Right kidney (tissue), 9 donors: ENCODE measurements at places on chromosomes 12 and 14.

GRCh38 chr14:98705871-98706300 lies 566.1 kb downstream of the BCL11B start:
- DNase-seq: no peak

- no peak for DNase-seq
These were observed 3.9 kb downstream of the ANKRD33 start for GRCh38 chr12:51891843-51892242.

- no peak for DNase-seq
These were observed 36.9 kb downstream of the RHOJ start for GRCh38 chr14:63241096-63241495.

DNA sequence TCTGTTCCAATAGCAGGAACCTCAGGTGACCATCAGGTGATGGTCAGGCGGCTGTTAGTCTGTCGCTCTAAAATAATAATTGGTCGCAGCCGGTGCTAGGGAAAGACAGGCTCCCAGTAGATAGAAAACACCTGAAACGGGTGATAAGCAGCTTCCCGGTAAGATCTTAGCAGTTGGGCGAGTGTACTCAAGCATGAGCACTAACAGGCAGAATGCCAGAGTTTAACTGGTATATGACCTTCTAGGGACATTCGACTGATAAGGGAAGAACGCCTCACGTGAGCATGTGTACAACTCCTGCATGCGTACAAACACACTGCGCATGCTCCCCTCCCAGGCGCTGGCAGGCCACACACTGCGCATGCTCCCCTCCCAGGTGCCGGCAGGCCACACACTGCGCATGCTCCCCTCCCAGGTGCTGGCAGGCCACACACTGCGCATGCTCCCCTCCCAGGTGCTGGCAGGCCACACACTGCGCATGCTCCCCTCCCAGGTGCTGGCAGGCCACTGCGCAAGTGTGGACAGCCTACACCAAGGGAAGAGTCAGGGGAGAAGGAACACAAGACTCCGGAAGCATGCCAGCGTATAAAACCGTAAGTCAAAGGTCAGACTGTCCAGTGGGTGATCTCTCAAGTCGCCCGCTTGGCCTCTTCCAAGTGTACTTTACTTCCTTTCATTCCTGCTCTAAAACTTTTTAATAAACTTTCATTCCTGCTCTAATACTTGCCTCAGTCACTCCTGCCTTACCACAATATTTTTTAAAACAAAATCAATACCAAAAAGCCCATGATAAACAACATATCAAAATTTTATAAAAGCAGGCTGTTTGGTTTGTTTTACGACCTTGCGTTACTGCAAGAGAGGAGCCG lies 24.5 kb downstream of the GPRC5D start:
- DNase-seq: peak; percentile 63

DNA sequence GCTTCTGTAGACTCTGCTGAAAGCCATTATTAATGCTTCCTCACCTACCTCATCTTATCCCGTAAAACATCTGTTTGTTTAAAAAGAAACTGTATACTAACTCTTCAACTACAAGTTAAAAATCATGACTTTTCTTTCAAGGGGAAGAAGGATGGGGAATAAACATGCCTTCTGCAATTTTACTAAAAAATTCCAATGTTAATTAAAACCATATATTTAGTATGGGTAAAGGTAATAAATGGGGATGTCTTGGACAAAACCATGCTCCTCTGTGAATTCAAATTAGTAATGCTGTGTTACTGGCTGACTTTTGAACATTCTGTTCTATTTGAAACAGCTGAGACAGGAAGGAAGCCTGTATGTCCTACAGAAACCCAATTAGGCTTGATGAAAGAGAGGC lies 311.1 kb upstream of the DIO2 start:
- DNase-seq: no peak

DNA sequence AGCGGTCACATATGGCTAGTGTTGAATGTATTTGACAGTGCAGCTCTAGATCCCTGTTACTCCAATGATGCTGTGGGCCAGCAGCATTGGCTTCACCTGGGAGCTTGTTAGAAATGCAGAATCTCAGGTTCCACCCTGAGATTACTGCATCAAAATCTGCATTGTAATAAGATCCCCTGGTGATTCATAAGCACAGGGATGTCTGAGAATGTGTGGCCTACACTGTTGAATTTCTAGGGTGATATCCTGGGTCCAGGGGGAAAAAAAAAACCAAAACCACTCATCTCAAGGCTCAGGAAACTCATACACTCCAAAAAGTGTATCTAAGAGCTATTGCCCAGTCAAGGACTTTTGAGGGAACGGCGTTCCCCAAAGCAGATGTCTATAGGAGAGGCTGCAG lies 196.8 kb downstream of the PPM1H start:
- no peak for DNase-seq

- no peak for DNase-seq
These were observed 34.2 kb upstream of the PRMT8 start for GRCh38 chr12:3456809-3457208.

- no peak for DNase-seq
These were observed 7.9 kb downstream of the CCDC85C start for GRCh38 chr14:99596071-99596627.

GRCh38 chr14:99511421-99512109 lies 30.4 kb downstream of the CCNK start:
- no peak for DNase-seq

GRCh38 chr12:66984962-66985361 lies 284.2 kb upstream of the CAND1 start:
- DNase-seq: no peak

DNA sequence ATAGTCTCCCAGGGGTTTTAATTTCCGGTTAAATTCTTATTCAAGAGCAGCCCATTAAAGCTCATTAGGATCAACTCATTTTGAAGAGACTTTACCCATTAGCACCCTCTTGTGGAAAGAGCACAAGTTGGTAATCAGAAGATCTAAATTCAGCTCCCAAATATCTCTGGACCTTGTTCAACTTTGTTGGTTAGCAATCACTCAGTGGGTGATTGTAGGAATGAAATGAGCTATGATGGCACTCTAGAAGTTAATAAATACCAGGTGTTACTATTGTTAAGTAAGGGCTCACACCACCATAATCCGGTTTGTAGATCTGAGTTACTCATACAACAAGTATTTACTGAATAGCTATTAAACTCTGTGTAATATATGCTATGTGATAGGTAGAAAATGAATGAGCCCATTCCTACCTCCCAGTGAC lies 42.9 kb downstream of the TRIP11 start:
- DNase-seq: no peak

DNA sequence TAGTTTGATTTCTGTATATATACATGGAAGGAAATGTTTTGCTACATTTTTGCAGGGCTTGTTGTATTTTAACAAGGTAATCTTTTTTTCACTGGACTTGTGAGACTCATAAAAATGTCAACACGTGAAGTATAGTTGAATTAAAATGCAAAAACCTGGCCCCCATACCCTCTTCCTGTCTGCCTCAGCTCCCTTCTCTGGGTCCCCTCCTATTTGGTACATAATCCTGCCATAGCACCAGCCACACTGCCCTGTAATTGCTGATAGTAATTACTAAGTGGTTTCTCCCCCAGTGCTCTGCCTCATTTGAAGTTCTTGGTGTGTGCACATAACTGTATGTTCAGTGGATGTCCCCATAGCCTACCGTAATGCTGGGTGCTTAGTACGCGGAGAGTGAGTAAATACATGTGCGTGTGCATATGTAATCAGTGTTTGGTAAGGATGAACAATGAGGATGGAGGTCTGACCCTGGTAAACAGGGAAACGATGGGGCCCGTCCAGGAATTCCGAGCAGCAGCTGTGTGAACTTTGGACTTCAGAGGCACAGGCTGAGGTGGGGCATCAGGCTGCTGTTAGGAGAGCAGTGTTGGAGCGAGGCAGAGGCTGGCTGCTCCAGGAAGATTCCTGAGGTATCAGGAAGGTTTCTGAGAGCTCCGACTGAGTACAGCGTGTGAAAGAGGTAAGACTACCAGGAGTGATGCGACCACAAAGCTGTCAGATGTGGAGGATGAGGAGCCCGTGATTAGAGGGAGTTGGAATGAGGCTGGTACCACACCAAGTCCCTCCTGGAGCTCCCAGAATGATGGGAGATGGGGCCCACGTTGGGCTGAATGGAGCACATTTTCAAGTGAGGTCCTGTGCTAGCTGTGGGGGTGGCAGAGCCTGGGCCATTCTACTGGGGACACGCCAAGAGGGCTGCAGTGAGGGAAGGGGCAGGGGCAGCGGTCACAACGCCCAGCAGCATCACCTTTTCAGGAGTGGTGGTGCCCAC lies 106.8 kb downstream of the PELI2 start:
- peak; percentile 22 for DNase-seq

DNA sequence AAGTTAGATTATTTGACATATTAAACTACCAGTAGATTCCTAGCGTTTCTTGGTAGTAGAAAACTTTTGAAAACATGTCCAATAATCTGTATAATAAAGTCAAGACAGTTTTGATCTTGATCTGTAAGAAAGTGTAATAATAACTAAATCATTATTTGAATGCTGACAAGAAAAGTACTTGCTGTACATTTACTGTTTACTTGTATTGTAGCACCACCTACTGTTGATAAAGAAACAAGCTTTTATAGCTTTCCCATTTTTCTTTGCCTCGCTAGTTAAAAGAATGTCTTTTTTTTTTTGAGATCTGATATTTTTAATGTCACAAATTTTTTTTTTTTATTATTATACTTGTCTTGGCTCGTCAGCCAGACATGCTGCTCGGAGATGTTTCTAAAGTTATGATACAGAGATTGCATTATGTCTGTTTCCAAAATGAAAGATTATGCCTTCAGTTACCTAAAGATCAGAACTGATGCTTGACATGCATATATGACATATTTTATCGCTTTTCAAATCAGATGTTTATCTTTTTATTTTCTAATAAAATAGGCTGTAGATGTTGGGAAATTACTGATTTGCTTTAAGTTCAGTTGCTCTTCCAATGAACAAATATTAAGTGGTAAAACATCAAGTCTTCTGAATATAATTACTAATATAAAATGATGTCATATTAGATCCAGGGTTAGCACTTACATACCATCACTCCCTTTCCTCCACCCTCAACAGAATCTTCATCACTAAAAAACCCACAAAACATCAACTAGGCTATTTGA lies 140.5 kb downstream of the AKAP6 start:
- DNase-seq: no peak

DNA sequence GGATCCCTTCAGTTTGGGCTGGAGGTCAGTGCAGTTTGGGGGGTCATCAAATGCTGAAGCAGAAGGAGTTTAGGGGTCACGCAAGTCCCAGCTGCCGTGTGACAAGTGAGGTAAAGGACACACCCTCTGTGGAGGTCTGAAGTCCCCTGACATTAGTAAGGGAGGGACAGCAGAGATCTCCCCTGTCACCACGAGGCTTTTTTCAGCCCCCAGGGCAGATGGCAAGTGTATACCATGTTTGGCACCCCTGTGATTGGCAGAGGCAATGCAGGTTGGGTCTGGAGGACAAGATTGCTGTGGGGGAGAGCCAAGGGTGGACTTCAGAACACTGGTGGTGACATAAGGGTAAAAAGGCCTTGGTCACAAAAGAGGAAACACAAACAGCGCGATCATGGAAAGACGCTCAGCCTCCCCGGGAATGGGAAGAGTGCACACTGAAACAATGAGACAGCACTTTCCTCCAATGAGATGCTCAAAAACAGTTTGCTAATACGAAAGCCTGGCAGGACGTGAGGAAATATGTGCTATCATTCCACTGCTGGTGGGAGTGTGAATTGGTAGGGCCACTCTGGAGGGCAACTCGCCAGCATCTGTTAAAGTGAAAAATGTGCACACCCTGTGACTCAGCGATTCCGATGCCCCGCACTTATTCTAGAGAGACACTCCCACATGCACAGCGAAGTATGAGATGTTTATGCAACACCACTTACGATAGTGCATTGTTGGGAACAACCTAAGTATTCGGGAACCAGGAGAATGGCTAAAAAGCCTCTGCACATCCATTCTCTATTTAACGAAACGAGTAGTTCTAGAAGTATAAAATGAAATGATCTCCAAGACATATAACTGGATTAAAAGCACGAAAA lies 14.4 kb upstream of the CD27 start:
- no peak for DNase-seq

DNA sequence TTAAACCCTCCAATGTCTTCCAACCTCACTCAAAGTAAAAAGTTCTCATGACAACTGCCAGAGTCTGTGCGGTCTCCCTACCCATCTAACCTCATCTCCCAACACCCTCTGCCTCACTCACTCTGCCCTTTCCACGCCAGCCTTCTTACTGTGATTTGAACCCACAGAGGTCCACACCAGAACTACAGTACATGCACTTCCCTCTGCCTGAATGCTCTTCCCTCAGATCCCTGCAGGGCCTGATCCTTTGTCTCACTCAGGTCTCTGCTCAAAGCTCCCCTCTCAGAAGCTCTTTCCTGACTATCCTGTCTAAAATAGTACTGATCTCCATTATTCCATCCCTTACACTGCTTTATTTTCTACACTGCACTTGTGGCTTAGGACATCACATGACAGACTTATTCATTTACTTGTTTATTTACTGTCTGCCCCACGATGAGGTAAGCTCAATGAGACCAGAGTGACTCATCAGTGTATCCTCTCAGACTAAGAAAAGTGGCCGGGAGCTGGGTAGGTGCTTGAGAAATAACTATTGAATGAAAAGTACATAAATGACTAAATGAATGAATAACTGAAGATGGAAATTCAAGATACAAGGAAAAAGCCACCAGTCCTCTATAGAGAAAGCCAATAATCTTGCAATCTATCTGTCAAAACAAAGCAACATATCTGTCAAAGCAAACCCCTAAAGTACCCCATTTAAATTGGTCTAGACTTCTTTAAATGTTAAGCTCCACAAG lies 17.1 kb downstream of the POMT2 start:
- no peak for DNase-seq

DNA sequence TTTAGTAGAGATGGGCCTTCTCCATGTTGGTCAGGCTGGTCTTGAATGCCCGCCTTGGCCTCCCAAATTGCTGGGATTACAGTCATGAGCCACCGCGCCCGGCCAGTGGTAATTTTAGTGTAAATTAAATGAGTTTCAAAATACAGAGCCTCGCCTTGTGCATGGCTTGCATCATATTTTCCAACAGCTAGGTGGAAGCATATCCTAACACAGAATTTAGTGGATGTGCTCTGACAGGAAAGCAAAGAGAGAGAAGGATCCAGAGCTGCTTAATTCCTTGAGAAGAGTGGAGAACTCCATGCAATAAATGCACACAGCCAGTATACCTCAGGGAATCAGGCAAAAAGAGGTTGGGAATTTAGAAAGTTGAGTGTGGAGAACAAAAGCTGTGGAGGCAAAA lies 2.5 kb downstream of the OR6C2 start:
- no peak for DNase-seq

DNA sequence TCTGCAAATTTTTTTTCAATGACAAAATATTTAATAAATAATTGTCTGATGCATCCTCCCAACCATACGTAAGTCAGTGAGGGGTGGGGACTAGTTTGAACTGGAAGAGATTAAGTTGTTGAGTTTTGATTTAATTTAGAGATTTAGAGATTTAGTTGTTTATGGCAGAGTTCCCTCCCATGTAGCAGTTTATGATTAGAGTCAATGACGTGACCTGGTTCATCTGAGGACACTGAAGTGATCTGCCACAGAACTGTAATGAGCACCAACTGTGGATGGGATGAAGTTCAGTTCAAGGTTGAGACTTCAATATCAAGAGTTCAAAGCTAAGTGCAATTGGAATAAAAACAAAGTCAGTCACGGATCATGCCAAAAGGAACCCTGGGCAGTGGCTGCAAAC lies 609.3 kb downstream of the NOVA1 start:
- no peak for DNase-seq
